ENCODE measurements at places on chromosomes 12 and 14.

DNA sequence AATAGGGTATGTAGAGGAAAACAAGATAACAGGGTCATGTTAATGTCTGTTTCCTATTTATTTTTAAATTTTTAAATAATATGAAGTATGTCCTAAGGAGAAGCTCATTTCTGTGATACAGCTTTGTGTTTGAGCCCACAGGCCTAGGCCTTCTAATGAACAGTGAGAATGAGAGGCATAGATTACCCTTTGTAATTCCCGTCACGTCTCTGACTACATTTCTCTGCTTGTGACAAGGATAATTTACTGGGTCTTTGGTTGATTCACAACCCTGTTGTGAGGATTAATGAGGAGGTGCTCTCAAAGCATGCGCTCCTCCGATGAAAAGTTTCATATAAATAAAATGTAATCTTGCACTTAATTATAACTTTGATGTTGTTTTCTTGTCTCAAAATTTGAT, 56.1 kb downstream of the SYT10 start:
- no peak for DNase-seq

GRCh38 chr12:28097221-28097620, 93.0 kb upstream of the CCDC91 start:
- DNase-seq: no peak

DNA sequence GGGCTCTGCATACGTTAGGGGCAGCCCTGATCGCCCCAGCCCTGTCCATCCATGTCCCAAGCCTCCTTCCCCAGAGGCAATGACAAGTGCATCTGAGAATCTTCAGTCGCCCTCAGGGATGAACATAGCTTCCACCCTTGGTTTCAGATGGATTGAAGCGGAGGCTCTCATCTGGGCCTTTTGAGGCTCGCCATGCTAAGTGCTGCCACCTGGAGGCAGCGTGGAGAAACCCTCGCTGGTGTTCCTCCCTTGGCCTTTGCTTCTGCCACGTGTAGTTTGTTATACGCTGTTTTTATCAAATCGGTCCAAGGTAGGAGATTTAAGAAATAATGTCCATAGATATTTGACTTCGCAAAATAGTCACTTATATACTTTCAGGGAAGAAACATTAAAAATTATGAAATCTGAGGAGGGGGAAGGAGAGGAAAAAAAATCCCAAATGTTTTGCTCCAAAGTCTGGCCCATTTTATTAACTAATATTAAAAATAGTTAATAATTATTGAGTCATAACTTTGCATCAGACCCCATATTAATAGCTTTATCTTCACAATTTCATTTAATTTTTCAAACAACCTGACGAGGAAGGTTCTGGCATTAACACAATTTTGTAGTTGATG, 28.8 kb upstream of the LRRC10 start:
- peak; percentile 57 for DNase-seq

DNA sequence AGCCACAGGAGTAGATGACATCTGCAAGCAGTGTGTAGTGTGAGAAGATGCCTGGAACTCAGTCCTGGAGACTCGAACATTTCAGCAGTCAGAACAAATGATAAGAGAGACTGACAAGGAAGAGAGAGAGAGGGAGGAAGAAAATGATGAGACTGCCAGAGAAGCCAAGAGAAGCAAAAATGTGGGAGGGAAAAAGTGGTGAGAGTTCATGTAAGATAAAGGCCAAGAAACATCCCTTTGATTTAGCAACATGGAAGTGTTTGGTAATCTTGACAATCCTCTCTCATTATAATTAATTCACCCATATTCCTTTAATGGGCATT, 42.6 kb downstream of the LIMA1 start:
- no peak for DNase-seq

DNA sequence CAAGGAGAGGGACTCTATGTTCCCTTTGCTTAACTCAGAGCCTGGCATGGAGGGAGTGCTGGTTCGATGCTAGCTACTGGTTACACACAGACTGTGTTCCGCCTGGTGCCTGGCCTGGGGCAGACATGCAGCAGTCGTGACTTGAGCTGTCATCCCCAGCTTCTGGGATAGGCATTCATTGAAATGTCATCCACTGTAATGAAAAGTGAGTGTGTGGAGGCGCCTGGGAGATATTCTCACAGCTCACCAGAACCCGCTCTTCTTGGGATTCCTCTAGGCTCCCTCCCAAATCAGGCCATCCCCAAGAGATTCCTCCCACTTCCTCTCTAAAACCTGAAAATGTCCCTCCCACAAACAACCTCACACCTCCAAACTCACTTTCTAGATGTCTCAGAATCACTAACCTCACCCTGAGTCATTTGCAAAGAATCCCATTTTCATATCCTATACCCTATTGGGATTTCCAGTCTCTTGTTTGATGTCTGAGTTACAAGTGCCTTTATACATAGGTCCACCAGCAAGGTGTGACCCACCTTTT, 82.8 kb downstream of the CRACR2A start:
- peak; percentile 1 for DNase-seq

DNA sequence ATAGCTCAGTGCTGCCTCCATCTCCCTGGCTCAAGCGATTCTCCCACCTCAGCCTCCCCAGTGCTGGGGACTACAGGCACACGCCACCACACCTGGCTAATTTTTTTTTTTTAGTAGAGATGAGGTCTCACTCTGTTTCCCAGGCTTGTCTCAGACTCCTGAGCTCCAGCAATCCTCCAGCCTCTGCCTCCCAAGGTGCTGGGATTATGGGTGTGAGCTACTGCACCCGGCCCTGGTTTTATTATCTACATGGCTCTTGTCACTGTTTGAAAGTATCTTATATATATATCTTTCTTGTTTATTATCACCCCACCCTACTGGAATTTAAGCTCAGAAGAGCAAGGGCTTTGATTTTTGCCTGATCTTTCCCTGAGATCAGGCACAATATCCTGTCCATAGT, 7.6 kb upstream of the TMED10 start:
- no peak for DNase-seq

DNA sequence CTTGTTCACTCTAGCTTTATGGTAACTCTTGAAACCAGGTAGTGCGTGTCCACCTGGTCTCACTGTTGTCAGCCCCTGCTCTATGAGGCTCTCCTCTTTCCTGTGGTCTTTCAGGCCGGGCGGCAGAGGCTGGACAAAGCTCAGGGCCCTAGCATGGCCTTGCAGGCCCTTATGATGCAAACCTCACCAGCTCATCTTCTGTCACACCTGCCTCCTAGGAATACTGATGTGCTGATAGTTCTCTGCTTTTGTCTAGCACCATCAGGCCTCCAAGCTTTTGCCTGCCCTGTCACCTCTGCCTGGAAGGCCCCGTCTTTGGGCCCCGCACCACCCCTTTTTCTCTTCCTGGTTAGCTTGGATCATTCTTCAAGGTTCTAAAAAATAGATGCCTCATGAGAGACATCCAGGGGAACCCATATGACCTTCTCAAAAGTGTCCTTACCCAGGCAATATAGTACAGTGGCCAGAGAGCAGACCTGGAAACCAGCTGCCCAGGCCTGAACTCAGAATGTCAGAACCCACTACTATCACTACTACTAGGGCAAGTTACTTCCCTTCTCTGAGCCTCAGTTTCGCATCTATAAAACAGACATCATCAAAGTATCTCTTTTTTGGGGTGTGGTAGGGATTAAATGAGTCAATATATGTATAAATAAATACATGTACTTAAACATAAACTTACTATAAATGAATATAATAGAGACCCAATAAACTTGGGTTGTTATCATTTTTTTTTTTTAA, 91.7 kb downstream of the ZFP36L1 start:
- no peak for DNase-seq

GRCh38 chr14:91138511-91139359, 24.9 kb downstream of the DGLUCY start:
- DNase-seq: peak; percentile 27

DNA sequence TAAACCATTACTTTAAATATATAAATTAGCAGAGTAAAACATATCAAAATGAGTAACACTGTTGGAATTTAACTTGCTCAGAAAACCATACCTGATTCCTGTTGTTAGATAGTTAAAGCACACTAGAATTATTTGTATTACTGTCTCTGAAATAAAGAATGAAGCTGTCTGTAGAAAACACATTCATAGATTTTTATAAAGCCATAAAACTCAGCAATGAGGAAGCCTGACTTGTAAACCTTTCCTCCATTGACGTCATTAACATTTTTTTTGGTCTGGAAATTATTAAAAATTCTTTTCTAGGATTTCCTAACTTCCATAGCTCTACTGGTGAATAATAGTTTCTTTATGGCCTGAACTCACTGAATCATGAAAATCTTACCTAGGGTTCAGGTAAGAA, 147.6 kb downstream of the BRMS1L start:
- no peak for DNase-seq

DNA sequence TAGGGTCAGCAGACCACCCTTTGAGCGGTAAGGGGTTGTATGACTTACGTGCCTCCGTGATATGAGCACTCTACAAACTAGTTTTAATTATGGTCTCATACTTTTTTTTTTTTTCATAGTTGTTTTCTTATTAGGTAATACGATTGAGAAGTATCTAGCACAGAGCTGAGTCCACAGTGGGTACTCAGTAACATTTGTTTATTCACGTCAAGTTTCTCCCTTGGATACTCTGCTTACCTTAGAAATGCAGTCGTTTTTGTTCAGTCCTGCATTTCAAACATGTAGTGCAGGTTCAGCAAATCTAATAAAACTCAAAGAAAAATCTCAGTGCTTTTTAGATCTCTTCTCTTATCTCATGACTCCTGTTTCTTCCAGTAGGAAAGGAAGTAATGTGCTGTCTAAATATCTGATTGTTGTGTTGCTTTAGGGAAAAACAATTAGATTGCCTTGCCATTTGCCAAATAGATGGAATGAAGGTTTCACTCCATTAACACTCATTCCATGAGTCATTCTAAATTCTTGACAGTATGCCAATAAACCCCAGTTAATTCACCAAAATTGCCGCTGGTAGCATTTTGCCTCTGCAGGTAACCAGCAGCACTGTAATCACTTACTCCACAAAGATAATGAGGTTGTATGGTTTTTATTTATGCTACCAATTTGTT, 118.9 kb downstream of the PTCSC3 start:
- DNase-seq: no peak

DNA sequence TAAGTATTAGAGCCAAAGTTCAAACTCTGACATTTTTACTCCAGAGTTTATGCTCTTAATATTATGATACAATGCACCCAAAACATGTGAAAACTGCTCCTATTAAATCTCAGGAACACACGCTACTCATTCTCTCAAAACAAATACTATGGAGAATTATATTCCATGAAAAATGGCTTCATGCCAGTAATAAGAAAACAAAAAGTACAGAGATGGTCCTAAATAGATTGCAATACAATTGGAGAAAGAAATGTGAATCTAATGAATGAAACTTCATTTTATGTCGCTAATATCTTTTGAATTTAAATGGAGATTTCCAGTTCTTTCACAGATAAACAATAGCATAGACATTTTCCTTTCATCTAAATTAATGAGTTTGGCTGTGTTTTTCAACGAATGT, 384.3 kb downstream of the ADAMTS20 start:
- DNase-seq: no peak

GRCh38 chr12:116122628-116123027, 154.9 kb downstream of the MED13L start:
- no peak for DNase-seq

DNA sequence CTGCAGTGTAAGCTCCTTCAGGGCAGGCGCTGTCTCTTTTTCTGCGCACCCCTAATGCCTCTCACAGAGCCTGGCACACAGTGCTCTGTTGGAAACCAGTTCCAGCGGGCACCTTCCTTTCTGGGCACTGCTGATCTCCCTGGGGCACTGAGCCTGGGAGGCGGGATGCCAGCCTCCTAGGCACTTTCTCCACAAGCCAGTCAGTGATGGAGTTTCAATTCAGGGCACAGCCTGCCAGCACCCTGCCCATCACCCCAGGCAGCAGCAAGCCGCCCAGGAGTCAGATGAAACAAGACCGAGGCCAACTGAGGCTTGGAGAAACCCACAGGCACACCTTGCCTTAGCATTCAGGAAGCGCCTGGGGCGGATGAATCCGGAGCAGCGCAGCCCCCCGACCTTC, 5.7 kb upstream of the CTDSP2 start:
- DNase-seq: no peak

DNA sequence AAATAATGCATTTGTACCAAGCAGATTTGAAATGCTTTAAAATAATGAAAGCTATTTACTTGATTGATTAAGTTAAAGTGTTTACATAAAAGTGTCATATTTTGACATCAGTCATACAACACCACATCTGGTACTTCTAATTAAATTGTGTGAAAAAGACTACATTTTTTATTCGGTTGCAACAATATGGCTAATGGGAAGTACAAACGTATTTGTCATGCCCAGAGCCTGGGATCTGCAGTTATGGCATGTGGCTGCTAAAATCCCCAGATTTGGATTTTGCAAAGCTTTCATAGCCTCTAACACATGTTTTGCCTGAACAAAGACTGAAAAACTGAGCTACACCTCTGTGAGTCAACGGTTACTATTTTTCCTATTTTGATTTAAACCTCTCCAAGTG, 66.6 kb downstream of the LLPH start:
- no peak for DNase-seq

- no peak for DNase-seq
Measured at GRCh38 chr14:71481021-71481654, 451.1 kb upstream of the RGS6 start.

DNA sequence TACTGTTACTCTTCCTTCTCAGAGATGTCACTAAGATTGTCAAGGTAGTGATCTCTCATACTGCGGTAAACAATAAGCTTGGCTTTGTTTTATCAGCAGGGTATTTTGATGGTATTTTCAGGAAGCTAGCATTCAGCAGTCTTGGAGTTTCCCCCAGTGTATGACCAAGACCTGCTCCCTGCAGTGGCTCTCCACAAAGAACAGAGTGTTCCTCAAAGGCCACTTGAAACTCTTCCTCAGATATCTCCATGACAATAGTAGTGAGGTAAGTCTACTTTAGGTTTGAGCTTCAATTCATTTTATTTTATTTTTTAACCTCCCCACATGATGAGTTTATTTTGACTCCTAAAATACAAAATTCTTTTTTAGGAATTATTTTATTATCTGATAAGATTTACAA, 74.0 kb upstream of the G2E3 start:
- DNase-seq: no peak

DNA sequence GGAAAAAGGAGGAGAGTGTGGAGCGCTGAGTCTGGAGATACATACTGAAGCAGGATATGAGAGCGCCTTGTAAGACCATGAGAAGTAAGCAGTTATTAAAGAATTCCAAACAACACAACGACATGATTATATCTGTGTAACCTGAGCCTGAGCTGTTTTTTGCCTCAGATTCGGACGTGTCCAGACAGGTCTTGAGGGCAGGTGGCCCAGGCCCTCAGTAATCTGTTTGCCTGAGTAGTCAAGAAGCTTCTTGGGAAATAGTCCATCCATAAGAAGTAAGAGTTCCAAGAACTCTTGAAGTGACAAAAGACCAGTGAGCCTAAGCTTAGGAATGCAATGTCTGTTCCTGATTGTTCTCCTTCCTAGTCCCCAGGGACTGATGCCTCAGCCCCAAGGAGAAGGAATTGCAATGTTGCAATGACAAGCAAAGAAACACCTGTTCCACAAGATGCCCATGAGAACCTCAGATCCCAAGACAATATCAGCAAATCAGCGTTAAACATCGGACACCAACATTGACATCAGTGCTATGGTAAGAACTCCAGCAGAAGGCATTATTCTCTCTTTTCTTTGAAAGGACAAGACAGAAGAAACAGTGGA, 34.7 kb upstream of the ADAMTS20 start:
- DNase-seq: peak; percentile 51
